Activated CD4-positive, CD25-positive, alpha-beta regulatory T cell (primary cell): ENCODE measurements at places on chromosomes 16 and 17.

DNA sequence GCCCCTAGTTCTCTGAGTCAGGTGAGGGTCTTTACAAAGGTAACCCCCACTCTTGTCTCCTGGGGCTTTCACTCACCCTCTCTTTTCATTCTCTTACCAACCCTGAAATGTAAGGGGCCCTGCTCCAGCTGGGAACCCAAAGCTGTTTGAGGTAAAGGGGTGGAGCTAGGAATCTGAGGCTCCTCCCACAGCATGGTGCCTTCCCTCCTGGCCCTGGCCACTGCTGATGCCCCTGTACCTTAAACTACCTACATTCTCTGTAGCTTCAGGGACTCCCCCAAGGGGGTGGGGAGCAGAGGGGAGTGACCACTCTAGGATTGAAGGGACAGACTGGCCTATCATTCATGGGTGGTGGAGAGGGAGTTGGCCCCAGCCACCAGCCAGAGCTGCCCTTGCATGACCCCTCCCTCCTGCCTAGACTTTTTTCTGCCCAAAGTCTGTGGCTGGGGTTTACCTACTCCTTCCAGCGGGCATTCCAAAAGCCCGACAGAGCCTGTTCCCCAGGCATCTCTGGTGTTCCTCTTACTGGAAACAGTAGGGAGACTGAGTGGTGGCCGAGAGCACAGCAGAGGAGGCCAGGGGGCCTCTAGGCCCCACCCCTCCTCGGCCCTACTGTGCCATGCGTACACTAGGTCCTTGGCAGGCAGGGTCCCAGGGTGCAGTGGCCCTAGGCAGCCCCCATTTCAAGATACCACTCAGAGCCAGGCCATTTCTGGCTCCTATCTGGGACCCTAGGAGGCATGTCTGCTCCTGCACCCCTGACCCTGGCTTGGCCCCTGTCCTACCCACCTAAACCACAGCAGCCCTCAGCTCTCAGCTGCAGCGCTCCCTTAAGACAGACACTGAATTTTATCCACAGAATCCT, 9.5 kb downstream of the DOK4 start:
- DNase-seq = no peak

GRCh38 chr16:81460075-81460474, 15.5 kb downstream of the CMIP start:
- DNase-seq = no peak

- DNase-seq = no peak
Measured at GRCh38 chr17:9203771-9204425, 182.6 kb downstream of the NTN1 start.

GRCh38 chr16:54540525-54541180, 254.1 kb upstream of the IRX3 start:
- no peak for DNase-seq

- DNase-seq = no peak
Measured at GRCh38 chr17:79818026-79818758, 21.0 kb downstream of the CBX4 start.

GRCh38 chr17:75130632-75131277, 787 bp downstream of the NT5C start:
- DNase-seq = peak; percentile 18

DNA sequence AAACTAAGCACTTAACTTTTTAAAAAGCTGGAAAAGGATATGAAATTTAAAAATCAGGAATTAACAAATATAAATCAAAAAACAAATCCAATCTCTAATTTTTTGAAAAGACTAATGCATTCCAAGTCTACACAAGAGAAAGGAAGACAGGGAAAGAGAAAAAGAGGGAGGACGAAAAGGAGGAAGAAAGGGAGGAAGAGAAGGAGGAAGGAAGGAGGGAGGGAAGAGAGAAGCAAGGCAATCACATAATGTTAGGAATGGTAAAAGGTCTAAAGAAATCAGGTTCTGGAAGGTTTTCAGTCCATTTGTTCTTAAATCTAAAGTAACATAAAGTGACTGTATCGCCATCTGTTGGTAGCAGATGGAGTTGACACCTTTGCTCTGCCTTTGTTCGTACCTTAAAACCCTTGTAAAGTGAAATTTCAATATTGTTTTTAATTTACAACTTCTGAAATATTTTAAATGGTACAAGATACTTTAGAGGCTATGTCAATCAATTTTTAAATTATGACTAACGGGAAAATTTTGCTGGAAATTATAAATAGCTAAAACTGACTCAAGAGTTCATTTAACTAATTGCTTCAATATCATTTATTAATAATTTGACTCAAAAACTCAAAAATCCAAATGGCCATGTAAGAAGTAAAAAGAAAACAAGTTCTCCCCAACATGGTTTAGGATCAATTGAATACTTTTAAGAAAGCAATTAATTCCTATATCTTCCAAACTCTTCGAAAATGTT, 20.4 kb upstream of the CDYL2 start:
- no peak for DNase-seq

GRCh38 chr16:14125708-14126107, 54.6 kb downstream of the MRTFB start:
- no peak for DNase-seq

DNA sequence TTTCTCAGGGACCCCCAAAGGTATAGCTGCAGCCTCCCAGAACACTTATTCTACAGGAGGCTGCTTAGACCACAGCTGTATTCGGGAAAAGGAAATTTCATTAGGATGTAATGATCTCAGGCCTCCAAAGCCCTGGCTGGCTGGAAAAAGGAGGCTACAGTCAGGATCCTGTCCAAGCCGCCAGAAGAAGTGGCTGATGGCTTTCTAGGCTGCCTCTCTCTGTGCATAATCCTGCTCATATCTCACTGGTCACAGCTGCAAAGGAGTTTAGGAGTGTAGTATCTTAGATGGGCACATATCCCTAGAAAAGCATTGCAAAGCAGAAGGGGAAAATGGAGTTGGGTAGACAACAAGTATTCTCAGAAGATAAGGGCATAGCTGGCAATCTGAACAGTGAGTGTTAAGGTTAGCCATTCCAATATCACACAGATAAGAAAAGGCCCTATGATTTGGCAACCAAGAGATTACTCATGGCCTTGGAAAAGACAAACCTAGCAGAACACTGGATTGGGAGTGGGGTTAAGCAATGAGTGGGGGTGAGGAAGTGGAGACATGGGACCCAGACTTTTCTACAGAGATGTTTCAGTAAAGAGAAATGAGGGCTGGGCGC, 26.0 kb upstream of the PRKCA start:
- DNase-seq = no peak

DNA sequence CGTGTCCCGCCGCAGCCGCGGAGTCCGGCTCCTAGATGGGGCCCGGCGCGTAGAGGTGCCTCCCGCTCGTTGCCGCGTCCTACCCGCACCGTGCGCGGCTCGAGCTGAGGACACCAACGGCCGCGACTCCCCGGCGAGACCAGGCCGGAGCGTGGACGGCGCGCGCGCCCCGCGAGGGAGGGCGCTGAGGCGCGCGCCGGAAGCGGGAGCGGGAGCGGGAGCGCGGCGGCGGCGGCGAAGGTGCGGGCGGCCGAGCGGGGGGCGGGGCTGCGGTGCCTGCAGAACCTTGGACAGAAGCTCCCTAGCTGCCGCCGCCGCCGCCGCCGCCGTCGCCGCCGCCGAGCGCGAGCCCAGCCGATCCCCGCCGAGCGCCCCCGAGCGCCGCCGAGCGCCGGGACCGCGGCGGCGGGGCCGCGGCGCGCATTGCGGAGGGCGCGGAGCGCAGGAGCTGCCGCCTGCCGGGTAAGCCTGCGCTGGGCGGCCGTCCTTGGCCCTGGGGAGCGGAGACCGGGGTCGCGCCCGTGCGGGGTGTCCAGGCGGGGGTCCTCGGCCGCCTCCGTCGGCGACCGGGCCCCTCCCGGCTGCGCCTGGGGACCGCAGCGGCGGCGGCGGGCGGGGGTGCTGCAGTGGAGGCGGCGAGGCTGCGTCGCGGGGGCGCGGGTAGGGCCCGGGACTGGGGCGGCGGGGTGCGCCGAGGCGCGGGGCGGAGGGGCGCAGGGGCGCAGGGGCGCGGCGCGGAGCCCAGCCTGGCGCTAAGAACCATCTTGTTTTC, at the start of gene CDK5R1:
TSS of gene CDK5R1 (plus strand) at position 293 of the 772 bp plus-strand sequence. CDS start 628 bp downstream, outside the sequence.
- peak; percentile 70 for DNase-seq

GRCh38 chr17:58338841-58339754, 10.5 kb upstream of the TSPOAP1 start:
- no peak for DNase-seq

DNA sequence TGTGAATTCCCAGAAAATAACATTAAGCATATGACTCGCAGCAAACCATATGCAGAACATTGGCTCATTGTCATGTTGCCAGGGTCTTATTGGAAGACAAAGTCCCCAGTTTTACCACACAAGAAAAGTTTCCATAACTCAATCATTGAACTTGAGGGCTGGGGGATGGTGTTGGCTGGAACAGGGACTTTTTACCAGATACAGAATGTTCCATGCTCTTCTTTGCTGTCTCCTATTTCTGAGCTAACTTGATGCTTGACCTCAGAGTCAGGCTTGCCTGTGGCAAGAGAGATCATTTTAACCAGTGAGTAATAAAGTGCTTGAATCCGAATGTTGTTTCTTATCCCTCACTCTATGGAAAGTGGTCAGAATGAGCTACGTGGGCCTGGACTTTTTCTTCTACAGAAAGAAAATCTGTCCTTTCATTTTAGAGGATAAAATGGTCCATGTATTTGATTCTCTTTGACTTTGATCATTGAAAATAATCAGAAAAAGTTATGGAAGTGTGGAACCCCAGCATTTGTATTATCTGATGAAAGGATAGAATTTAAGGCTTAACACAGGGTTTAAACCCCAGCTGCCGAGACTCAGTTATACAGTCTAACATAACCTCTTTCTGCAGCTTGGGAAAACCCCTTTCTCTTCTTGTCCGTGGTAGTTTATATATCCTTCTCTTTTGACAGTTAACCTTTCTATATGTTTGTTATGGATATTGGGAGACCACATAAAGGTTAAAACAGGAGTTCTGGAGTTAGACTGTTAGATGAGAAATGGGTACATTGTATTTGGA, 67.0 kb downstream of the TUBD1 start:
- DNase-seq = no peak

DNA sequence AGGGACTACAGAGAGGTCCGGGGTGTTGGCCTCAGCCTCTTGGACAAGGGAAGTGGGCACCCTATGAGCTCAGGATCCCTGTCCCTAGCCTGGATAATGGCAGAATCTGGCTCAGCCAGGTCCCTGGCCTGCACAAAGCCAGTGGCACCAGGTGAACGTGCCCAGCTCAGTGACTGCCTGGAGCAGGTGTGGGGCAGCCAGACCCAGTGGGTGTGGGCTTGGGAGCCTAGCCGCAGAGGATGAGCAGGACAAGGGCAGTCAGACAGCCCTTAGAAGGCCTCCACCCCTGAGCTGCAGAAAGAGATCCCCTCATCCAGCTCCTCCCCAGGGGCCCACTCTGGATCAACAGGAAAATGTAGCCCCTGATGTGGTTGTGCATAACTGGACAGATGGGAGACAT, 585.3 kb downstream of the KCNJ18 start:
- no peak for DNase-seq

DNA sequence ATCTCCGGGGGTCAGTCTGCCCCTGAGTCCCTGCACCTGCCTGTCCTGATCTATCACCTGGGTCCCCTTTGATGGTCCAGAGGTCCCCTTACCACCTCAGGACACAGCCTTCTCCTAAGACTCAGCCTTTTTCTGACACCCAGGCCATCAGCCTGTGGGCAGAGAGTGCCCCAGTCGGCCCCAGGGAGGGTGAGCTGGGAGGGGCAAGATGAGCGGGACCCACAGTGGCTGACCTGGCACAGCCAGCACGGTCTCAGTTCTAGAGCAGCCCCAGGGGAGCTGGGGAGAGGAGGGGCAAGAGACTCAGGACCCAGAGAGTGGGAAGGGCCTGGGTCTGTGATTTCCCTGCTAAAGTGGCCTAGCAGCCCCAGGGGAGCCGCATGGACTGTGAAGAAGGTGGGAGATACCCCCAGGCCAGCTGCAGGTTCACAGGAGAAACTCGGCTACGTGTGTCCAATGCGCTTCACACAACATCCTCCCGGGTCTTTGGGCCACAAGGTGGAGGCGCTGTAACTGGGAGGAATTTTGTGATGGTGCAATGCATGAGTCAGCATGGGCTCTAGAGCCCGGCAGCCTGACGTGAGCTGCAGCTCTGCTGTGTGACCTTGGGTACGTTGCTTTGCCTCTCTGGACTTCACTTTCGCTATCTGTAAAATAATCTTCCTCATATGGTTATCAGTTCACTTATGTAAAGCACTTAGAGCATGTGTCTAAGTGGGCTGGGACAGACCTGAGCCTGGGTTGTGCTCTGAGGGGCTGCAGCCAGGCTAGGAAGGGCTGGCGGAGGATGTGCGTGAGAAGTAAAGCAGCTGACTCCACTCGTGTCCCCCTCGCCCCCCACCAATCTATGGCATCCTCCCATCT, 67.2 kb upstream of the LHX1 start:
- DNase-seq = no peak

DNA sequence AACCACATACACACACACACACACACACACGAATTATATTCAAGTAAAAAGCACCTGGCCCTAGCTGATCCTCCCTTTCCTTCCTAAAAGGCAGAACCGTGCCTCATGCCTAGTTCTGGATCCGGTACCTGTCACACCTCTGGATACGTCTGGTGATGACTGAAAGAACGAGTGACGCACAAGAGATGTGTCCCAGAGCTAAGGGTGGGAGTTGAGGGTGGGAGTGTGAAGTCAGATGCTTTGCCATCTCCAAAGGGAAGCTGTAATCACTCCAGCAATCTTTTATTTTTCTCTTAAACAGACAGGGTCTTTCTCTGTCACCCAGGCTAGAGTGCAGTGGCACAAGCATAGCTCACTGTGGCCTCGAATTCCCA, 26.5 kb upstream of the GSG1L start:
- DNase-seq = no peak

DNA sequence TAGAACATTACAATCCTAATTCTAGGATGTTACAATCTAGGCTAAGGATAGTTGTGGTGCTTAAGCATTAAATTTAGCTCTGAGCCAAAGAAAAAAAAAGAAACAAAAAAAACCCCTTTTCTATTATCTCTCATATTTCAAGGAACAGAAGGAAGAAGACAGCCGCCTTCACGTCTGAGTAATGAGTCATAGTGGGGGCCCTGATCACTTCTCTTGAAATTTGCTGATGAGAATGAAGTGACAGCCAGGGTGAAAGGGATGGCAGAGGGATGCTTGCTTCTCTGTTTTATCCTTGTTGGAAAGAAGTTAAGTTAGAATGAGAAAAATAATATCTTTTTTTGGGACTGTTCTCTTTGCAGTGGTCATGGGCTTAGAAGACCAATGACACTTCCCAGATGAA, 82.6 kb upstream of the MPHOSPH6 start:
- no peak for DNase-seq

- no peak for DNase-seq
Measured at GRCh38 chr16:63938661-63939060, 1183.2 kb downstream of the CDH11 start.

GRCh38 chr17:19686400-19687090, 29.8 kb downstream of the SLC47A2 start:
- DNase-seq = no peak
